ENCODE measurements at places on chromosomes 1 and 21. TPM values are rescaled to one million over a fixed set of nuclear protein-coding genes. Genes with fewer than 3 reads are reported as not detected.

GRCh38 chr1:214452152-214452784 lies 99.1 kb downstream of the PTPN14 start:
- DNase-seq = no peak

The KCNT2 gene
- total RNA-seq = 0.56 TPM

- DNase-seq = no peak
Measured at GRCh38 chr1:8424539-8425116, 106.7 kb downstream of the SLC45A1 start.

GRCh38 chr1:218383051-218383450 lies 37.9 kb downstream of the TGFB2 start:
- DNase-seq = no peak

DNA sequence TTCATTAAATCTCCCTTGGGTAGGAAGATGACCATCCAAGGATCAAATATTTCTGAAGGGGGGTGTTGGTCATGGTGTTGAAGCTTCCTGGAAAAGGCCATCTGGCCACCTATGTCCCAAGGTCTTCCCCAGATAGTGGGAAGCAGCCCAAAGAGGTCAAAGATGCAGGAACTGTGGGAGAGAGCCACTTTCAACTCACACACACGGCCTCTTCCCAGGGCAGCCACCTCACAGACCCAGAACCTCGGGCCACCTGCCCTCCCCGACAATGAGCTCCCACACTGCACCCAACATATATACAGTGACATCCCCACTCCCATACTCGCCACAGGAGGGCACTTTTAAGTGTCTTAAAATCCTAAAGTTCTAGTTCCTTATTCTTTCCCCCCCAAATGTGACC lies 164.5 kb upstream of the ETV3 start:
- no peak for DNase-seq

DNA sequence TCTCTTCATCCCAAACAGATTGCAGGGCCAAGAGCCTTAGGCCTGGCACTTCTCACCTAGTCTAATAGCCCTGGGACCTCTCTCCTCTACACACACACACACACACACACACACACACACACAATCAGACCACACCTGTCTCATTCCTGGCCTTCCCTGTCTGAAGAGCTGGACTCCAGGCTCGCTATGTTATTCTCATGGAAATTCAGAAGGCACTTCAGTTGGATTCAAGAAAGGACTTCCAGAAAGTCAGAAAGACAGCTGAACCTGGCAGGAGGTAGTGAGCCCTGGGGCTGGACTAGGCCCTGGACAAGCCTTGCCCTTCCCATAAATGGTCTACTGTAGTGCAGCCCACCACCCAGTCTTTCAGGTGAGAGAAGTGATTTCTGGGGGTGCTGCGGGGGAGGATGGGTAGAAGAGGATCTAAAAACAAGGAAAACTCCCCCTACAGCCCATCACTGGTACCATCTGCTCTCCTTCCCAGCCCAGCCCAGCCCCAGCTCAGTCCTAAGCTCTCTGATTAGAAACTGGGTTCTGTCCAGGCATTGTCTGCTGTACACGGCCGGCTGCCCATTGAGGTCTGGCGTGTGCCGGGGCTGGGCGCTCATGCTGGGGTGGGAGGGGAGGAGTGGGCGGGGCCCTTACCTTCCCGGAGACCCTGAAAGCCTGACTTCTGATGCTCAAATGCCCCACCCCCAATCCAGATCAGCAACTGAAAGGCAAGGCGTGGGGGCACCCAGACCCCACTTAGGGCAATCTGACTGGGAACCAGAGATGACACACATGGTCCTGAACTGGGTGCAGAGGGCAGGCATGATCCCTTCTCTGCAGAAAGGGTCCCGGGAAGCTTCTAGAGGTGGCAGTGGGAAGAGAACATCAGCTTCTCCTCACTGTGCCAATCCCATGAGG lies 2.5 kb downstream of the KIF21B start:
- DNase-seq = no peak

The TLR5 gene
- total RNA-seq = under 0.01 TPM

The CACYBP gene
- total RNA-seq = 61.8 TPM

GRCh38 chr1:193568512-193568911 lies 382.1 kb upstream of the B3GALT2 start:
- DNase-seq = no peak

GRCh38 chr1:240084749-240085148 lies 6.9 kb upstream of the FMN2 start:
- DNase-seq = no peak

The GPR52 gene
- 0.90 TPM for total RNA-seq

The CELA2B gene
- total RNA-seq = not detected

- DNase-seq = no peak
Measured at GRCh38 chr1:71362076-71362475, 281.2 kb upstream of the ZRANB2 start.

GRCh38 chr1:208211921-208212843 lies 32.0 kb downstream of the PLXNA2 start:
- DNase-seq = no peak

GRCh38 chr1:213686983-213687382 lies 300.8 kb upstream of the PROX1 start:
- no peak for DNase-seq

The AURKAIP1 gene
- total RNA-seq = 63.0 TPM

- DNase-seq = peak; percentile 84
Measured at GRCh38 chr1:165481820-165482532, 37.0 kb upstream of the RXRG start.

DNA sequence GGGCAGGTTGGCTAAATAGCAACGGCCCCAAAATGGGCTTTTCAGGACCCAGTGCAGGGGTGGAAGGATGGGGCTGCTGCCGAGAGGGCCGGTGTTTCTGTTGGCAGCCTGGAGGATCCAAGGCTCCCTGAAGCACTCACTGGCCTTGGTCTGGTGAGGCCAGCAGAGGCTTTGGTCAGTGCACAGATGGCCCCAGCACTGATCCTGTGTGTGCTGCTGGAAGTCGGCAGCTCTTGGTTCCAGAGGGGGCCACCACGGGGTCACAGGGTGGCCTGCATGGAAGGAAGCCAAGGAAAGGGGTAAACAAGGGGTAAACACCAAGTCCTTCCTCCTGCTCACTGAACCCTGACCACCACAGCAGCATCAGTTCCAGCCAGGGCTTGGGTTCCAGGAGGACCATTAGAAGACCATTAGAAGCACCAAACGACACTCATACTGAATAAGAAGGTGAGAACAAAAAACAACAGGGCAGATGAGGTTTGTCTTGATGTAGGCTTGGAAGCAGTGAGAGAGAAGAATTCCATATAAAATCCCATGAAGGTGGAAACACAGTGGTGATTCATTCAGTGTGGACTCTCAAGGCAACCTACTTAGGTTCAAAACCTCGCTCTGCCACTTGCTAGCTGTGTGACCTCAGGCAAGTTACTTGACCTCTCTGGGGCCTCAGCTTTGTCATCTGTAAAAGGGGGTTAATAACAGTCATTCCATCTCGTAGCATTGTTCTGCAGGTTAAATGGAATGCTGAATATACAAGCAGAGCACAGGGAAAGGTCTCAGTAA lies 184.5 kb downstream of the RUNX1 start:
- DNase-seq = no peak

The PRR9 gene
- not detected for total RNA-seq

The S100A5 gene
- total RNA-seq = 0.56 TPM

- no peak for DNase-seq
Measured at GRCh38 chr1:11825131-11825530, 19.1 kb downstream of the CLCN6 start.

DNA sequence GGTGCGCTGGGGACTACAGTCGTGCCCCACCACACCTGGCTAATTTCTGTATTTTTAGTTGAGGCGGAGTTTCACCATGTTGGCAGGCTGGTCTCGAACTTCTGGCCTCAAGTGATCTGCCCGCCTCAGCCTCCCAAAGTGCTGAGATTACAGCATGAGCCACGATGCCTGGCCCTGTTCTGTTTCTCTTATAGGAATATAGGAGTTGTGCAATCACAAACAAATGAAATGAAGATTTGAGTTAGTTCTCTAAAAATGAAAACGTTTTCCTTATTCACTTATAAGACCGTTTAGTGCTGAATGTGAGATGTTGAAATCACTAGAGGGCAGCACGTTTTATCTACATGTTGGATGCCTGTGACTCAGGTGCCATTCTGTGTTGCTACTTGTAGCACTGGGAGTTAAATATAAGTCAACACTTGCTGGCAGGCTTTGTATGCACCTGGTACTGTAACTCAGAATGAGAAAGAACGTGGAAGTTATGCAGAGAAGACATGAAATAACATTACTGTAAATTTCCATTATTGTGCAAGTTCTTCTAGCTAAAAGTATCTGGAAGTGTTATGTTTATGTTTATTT lies 45.8 kb downstream of the MIGA1 start:
- peak; percentile 91 for DNase-seq

All from IMR-90 (cell line).